GM10248 (cell line): ENCODE measurements at places on chromosomes 6 and 20.

GRCh38 chr6:47144306-47144705, 102.2 kb upstream of the ADGRF1 start:
- no peak for DNase-seq

- DNase-seq, result no peak
These were observed 93.9 kb downstream of the FOXO3 start for GRCh38 chr6:108654465-108655106.

DNA sequence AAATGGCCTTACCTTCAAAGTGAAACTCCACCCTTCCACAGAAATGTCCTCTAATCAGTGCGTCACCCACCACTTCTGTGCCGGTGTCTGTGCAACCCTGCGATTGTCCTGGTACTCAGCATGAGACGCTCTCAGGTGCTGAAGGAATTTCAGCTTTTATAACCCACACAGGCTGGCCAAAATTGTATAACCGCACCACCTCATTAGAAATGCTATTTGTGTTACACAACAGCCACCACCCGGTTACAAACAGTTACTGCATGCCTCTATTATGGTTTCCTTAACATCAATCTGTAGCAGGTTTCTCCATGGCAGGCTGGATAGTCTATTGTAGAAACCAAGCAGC, 51.5 kb downstream of the SLC23A2 start:
- peak; percentile 54 for DNase-seq

- DNase-seq, result no peak
These were observed 172.8 kb upstream of the CITED2 start for GRCh38 chr6:139547122-139547776.

DNA sequence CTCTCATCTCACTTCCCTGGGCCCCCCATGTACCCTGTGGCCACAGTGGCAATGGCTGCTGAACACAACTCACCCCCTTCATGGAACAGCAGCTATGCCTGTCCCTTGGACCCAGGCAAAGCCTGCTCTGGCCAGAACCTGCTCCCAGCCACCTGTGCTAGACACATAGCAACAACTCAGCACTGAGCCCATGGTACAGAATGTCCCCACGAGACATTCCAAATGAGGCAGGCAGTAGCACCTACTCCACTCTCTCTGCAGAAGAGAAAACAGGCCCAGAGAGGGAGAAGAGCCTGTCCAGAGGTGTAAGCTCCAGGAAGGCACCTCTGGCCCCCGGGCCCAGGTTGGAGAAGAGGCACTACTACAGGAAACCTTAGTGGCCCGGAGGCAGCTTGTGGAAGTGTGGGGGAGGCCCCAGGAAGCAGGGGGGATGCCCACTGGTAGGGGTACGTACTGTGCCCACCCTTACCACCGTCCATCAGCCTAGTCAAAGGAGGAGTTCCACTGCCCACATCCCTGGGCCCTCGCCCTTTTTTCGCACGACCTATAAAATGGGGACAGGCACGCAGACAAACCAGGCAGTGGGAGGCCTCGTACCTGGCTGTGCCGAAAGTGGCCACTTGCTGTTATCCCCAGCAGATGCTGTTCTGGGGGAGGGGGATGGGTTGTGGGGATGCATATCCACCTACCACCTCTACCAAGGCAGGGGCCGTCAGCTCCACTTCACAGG, 97.2 kb downstream of the ASXL1 start:
- no peak for DNase-seq

- DNase-seq, result no peak
These were observed 44.1 kb downstream of the PREX1 start for GRCh38 chr20:48783533-48784272.

- no peak for DNase-seq
These were observed 100.3 kb downstream of the GMPR start for GRCh38 chr6:16338577-16339264.

DNA sequence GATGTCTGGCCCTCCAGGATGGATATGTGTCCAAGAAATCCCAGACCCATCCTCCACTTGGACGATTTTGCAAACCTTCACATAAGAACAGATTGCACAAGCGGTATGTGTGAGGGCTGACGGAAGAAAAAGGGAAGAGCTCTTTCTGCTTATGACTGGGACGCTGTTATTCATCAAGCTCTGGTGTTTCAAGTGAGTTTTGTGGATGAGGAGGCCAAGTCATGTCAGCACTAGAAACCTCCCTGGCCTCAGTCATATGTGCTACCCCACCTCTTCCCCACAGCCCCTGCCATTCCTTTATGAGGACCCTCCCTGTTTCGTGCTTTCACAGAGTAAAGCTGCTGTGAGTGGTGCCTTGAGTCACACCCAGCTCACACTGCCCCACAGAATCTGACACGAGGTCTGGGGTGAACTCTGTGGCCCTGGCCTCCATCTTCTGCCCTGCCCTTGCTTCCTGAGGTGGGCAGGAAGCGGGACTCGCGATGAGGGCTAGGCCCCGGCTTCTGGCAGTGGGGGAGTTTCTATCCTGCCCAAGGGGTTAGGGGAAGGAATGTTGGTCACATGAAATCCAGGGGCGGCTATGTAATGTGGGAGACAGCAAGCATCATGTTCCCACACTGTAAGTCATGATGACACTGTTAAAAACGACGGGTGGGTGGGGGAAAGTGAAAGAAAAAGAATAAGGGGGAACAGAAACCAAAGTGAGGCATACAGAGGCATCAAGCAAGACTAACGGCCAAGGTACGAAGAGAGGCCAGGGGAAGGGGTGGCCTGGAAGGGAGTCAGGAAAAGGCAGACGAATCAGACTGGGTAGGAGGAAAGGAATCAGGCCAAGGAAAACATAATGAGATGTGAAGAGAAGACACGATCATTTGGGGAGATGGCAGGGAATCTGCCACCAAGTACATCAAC, 78.1 kb downstream of the PRDM1 start:
- peak; percentile 74 for DNase-seq

DNA sequence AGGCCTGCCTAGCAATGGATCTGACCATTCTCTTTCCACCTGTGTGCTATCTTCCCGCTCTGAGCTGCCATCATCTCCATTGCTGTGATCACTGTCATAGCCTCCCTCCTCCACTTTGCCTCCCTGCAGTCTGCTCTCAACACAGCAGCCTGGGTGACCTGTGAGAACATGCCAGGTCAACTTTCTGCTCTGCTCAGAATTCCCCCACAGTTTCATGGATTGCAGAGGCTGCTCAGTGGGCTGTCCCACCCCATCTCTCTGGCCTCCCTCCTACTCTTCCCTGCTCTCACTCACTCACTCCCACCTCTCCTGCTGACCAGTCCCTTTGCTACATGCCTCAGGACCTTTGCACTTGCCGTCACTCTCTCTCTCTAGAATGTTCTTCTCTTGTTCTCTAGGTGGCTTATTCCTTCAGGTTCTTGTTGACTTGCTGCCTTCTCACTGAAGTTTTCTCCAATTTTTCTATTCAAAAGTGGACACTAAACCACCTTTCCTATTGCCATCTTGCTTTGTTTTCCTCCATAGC, 159.9 kb downstream of the CD83 start:
- peak; percentile 26 for DNase-seq

DNA sequence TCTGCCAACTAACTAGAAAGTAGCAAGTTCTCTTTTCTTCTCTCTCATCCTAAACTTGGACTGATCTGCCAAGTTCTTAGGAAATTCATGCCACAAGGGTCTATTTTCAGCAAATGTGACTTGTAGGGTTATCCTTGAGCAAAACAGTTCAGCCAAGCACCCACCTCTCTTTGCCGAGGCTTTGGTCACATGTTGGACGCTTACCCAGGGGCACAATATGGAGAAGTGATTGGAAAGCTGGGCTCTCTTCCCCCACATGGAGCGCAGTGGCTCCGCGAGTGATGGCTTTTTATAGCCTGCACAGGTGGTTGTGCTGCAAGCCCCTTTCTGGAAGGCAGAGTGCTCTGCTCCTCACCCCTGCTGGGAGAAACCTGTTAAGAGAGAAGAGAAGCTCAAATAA, 47.7 kb upstream of the FNDC1 start:
- no peak for DNase-seq

- no peak for DNase-seq
These were observed 167.5 kb upstream of the PMEPA1 start for GRCh38 chr20:57877131-57877824.

DNA sequence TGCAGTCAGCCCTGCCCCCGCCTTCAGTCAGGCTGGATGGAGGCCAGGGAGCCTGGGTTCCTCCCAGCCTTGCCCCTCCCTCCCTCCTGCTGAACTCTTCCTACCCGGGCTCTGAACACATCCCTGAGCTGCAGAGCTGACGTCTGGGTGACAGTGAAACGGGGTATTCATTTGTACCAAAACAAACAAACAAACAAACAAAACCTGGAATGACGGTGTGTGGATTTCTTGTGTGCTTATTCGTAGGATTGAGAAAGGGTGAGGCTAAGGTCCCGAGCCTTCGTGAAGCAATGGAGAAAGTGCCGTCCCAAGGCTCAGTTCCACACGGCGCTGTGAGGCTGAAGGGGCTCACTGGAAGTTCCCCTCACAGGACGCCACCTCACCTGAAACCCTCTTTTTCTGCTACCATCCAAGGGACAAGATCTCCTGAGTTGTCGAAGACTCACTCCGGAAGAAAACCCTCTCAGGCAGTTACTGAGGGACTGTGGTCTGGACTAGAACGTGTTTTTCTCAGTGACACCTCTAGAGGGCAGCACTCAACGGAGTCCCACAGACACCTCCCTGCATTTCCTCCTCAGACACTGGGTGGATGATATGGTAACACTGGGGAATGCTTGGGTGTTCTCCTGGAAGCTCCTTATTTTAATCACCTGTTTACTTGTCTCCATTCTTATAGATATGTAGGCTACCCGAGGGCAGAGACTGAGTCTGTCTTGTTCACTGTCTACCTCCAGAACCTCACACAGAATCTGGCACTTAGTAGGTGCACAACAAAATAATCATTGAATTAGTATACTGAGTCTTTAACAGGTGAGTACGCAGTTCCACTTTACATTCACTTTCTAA, 27.3 kb downstream of the GSTA3 start:
- DNase-seq, result peak; percentile 80

DNA sequence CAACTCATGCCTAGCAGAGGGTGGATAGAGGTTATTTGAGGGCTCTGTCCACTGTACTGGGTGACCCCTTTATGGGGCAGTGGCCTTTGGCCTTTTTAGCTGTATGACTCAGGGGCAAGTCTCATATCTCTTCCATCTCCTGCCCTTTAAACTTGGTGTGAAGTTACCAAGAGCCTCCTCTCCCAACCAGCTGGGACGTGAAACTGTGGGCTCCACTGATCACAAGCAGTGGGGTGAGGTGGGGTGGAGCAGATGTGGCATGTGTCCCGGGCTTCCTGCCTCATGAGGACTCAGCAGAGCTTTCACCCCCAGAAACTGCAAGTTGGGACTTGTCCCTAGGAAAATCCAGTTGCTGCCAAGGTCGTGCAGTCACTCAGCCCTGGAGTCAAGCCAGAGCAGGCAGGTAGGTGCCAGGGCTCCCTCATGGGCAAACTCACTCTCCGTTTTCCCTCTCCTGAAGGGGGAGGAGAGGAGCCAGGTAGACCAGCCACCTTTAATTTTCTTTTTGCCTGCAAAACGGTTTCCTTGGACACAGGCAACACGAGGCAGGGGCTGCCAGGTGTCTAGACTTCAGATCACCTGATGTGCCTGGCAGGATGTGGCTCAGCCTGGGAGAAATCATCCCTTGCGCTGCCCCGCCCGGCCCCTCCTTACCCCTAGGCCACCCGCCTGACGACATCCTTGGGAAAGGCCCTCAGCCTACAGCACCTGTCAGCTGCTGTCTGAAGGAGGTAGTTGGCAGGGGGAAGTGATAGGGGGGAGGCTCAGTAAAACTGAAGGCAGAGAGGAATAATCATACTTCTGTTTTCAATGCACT, 4.0 kb downstream of the CDKN1A start:
- DNase-seq, result peak; percentile 67

GRCh38 chr20:24392612-24393011, 76.8 kb upstream of the SYNDIG1 start:
- DNase-seq, result no peak

GRCh38 chr20:57291694-57292093, 25.3 kb upstream of the BMP7 start:
- DNase-seq, result no peak

DNA sequence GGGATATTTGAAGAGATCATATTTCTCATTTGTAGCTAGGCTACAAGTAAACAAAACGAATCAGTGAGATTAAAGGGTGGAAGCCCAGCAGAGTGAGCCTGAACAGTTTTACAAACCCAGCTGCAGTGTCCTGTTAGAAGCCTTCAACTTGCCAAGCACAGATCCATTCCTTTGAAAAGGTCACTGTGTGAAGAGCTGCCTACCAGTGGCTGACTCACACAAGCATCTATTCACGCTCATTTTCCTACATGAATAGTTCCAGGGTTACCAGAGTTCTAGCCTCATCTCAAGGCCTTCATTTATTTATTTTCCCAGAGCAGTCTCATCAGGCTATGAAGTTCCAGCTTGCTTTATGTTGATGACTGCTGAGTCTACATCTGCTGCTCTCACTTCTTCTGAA, 25.7 kb upstream of the MLIP start:
- no peak for DNase-seq

DNA sequence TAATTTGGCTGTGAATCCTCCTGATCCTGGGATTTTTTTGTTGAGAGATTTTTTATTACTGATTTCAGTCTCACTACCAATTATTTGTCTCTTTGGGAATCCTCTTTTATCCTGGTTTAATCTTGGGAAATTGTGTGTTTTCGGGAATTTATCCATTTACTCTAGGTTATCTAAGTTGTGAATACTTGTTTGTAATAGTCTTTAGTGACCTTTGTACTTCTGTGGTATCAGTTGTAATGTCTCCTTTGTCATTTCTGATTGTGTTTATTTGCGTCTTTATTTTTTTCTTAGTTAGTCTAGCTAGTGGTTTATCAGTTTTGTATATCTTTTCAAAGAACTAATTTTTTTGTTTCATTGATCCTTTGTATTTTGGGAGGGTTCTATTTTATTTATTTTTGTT, 27.3 kb upstream of the ZNF337 start:
- DNase-seq, result no peak

- DNase-seq, result no peak
These were observed 156.7 kb downstream of the LPA start for GRCh38 chr6:160507420-160507819.

- no peak for DNase-seq
These were observed 21.1 kb downstream of the AHCY start for GRCh38 chr20:34282041-34282440.

DNA sequence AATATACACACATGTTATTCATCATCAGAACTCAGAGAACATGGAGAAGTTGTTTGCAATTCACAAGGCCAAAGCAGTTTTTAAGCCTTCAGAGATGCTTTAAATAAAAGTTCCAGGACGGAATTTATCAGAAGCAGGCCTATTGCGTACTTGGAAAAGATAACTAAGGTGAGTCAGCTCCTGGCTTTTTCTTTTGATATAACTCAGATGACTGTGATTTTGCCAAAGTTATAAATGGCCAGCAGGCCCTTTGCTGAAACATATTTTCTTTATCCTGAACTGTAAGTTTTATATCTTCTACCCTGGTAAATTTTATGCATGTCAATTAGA, 55.0 kb upstream of the PLCB1 start:
- no peak for DNase-seq

GRCh38 chr6:100506651-100507050, 41.9 kb upstream of the SIM1 start:
- no peak for DNase-seq

- no peak for DNase-seq
These were observed 1378.6 kb upstream of the DEFB115 start for GRCh38 chr20:29878777-29879442.

- DNase-seq, result no peak
These were observed 70.5 kb upstream of the FAM184A start for GRCh38 chr6:119148825-119149525.

GRCh38 chr6:30013291-30013922, 47.7 kb upstream of the POLR1H start:
- peak; percentile 34 for DNase-seq

- DNase-seq, result no peak
These were observed 112.4 kb downstream of the SLX4IP start for GRCh38 chr20:10547276-10548114.

- peak; percentile 82 for DNase-seq
These were observed 43.7 kb upstream of the HFE start for GRCh38 chr6:26043384-26044139.
